Activated T-helper 2 cell treated with anti-CD3 and anti-CD28 coated beads, Interferon-gamma antibody, Interleukin-2, Interleukin-4, amounts not matched to agents 10 μg/mL and 5 μg/mL and 100 μg/mL, durations not matched to agents 14 hours and 24 hours and 36 hours (primary cell): ENCODE measurements at places on chromosomes 5 and 9. TPM values are rescaled to one million over a fixed set of nuclear protein-coding genes. Genes with fewer than 3 reads are reported as not detected.

DNA sequence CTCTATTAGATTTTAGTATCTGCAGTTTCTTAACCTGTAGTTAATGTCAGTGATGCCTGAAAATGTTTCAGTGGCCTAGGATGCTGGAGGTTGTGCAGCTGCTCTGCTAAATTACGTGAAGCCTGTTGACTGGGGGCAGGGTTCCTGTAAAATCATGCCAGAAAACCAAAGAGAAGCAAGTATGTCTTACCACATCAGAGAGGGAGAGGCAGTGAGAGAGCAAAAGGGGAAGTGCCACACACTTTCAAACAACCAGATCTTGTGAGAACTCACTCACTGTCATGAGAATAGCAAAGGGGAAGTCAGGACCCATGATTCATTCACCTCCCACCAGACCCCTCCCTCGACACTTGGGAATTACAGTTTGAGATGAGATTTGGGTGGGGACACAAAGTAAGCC lies 83.9 kb upstream of the CYLC2 start:
- no peaks in the 10 kb centered on the region for H3K36me3 ChIP-seq
- no peaks in the 10 kb centered on the region for H3K4me1 ChIP-seq
- no peak overlapping the region for H3K27ac ChIP-seq
- no peak for DNase-seq
- H3K27me3 ChIP-seq, result no peaks in the 10 kb centered on the region
- no peak overlapping the region for H3K4me3 ChIP-seq

DNA sequence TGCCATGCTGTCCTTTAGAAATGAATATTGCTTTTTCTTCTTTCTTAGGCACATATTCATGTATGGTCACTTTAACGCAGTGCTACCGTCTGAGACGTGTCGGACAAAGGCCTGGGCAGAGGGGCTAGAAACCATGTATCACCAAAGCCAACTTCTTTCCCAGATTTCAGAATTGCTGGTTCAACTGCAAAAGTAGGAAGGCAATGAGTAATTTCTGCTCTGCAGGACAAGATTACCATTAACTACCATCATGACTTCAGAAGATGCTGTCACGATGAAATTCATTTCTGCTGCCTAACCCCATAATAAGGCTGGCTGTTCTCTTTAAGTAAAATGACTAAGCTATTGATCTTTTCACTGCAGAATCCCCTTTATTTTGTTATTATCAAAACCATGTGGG lies 306.7 kb downstream of the PDE4D start:
- H3K27ac ChIP-seq, result no peak overlapping the region
- H3K27me3 ChIP-seq, result peaks cover 29% of the 10 kb centered on the region
- no peak for DNase-seq
- no peaks in the 10 kb centered on the region for H3K36me3 ChIP-seq

DNA sequence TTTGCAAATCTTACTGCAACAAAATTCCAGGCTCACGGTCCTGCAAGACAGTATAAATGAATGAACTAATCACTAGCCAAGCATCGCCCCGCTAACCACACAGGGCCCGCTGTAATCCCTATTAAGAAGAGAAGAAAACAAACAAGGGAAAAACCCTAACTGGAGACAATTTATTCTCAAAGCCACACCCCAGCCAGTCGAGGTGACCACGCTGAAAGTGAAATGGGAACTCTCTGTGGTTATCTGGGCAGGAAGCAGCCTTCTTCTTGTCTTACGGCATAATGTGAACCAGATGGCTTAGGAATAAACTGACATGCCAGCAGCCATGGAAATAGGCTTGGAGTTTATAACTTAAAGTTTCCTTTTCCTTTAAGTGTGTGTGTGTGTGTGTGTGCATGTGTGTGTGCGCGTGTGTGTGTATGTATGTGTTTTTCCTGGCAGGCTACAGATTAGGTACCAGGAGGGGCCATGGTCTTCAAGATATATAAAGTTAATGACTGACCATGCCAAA lies 120.2 kb downstream of the SEMA6A start:
- H3K27ac ChIP-seq, result no peak overlapping the region
- peaks cover 4% of the 10 kb centered on the region for H3K4me1 ChIP-seq
- no peak overlapping the region for H3K4me3 ChIP-seq
- DNase-seq, result no peak

GRCh38 chr5:33472805-33473409 lies 32.1 kb downstream of the TARS1 start:
- H3K36me3 ChIP-seq, result peaks cover 84% of the 10 kb centered on the region
- no peaks in the 10 kb centered on the region for H3K4me1 ChIP-seq
- H3K27me3 ChIP-seq, result no peaks in the 10 kb centered on the region

DNA sequence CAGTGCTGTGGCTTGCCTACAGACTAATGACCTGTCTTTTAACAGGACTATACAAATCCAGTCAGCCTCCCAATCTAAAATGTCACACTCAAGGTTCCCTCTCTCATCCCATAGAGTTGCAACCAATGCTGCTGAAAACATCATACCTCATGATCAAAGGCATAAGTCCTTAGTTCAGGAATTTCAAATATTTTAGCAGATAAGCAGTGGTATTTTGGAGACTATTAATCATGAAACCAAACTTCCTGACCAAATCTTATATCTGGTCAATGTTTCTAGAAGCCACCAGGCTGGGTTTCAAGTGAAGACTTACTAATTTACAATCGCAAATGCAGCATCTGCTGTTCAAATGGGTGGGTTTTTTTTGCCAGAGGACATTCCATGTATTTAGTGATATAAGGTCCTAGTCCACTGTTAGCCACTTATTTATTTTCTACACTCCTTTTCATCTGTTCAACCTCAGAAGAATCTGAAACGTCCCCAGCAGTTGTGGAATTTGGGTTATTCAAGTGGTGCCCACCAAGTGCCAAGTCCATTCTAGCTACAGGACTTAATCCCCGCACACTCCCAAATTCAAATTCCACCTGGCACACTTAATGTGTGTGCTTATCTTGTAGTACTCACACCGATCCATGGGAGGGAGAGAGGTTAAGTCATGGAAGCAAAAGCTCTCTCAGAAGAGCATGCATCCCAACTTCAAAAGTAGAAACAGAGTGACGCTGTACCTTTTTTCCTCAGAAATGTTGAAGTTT lies 5.8 kb downstream of the TAS2R1 start:
- no peak overlapping the region for H3K4me3 ChIP-seq
- no peaks in the 10 kb centered on the region for H3K36me3 ChIP-seq
- H3K4me1 ChIP-seq, result no peaks in the 10 kb centered on the region

- H3K4me3 ChIP-seq, result no peak overlapping the region
- no peaks in the 10 kb centered on the region for H3K36me3 ChIP-seq
- DNase-seq, result no peak
- peaks cover 27% of the 10 kb centered on the region for H3K27me3 ChIP-seq
Measured at GRCh38 chr9:1876891-1877496, 138.2 kb upstream of the SMARCA2 start.

DNA sequence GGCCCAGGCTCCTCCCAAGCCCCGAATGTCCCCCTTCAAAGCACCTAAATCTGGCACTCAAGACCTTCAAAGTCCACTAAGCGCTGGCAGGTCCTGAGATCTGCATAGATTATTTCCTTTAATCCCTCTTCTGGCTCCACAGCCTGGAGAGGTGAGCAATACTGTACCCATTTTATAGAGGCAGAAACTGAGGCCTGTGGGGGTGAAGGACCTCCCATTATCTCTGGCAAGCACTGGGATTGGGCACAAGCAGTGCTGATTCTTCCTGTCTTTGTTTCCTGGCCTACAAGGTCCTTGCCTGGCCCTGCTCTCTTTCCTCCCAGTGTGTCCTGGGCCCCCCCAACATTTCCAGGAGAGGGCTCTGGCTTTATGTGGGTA lies 252.3 kb downstream of the PBX3 start:
- no peak for DNase-seq
- H3K36me3 ChIP-seq, result no peaks in the 10 kb centered on the region
- H3K27ac ChIP-seq, result no peak overlapping the region
- H3K27me3 ChIP-seq, result no peaks in the 10 kb centered on the region
- no peaks in the 10 kb centered on the region for H3K4me1 ChIP-seq

DNA sequence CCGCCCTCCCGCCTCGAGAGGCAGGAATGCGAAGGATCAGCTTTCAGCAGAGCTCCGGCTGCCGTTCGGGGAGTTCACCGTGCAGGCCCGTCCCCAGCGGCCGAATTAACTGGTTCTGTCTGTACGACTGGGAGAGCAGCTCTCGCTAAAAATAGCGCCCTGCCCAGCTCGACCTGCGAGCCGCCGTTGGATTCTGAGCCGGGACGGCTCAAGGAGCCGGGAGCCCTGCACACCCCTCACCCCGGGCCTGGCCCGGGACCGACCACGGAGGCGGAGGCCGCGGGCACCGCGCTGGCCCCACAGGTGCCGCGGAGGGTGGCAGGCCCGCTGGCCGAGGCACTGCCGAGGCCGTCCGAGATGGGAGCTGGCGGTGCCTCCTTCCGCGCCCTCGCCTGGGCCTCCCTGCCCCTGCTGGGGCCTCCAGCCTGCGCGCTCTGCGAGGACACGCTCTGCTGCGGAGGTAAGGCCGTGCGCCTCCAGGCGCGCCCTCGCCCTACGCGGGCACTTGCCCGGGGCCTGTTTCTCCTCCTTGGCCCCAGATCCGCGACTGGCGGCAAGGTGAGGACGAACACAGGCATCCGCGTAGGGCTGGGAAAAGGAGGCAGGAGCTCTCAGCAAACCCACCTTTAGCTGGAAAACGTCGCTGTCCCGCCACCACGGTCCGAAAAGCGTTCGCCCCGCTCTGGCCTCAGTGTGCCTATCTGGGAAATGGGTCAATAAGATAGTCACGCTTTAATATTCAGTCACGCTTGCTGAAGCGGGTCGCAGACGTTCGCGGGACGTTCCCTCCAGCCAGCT lies 53.1 kb upstream of the DAB2IP start:
- no peaks in the 10 kb centered on the region for H3K4me1 ChIP-seq
- DNase-seq, result no peak
- H3K27ac ChIP-seq, result no peak overlapping the region
- peaks cover 4% of the 10 kb centered on the region for H3K36me3 ChIP-seq
- H3K27me3 ChIP-seq, result peaks cover 46% of the 10 kb centered on the region

GRCh38 chr9:97788763-97789663 lies 64.0 kb upstream of the FOXE1 start:
- peaks cover 5% of the 10 kb centered on the region for H3K27me3 ChIP-seq
- no peaks in the 10 kb centered on the region for H3K4me1 ChIP-seq
- H3K4me3 ChIP-seq, result no peak overlapping the region
- DNase-seq, result no peak
- H3K36me3 ChIP-seq, result no peaks in the 10 kb centered on the region

GRCh38 chr5:140524003-140524402 lies 23.5 kb upstream of the EIF4EBP3 start:
- H3K27me3 ChIP-seq, result no peaks in the 10 kb centered on the region
- H3K4me3 ChIP-seq, result no peak overlapping the region
- peaks cover 55% of the 10 kb centered on the region for H3K36me3 ChIP-seq
- no peak for DNase-seq

Gene C5orf34
- total RNA-seq, result 6.3 and 8.3 TPM in 2 replicates

Gene CD72
- 11.3 and 11.4 TPM in 2 replicates for total RNA-seq

Gene KCNIP1
- not detected in 2 replicates for total RNA-seq

Gene ARRDC1
- 71.1 and 73.1 TPM in 2 replicates for total RNA-seq

Gene SLC36A3
- not detected in 2 replicates for total RNA-seq

Gene SLC6A18
- total RNA-seq, result not detected in 2 replicates

Gene SLC46A2
- total RNA-seq, result not detected in 2 replicates
